ENCODE measurements at places on chromosomes 12 and 14.

- DNase-seq: no peak
Observed at GRCh38 chr12:49088932-49089330, 5.7 kb downstream of the DHH start.

GRCh38 chr12:53219292-53219955, 12.4 kb upstream of the ITGB7 start:
- DNase-seq: no peak

DNA sequence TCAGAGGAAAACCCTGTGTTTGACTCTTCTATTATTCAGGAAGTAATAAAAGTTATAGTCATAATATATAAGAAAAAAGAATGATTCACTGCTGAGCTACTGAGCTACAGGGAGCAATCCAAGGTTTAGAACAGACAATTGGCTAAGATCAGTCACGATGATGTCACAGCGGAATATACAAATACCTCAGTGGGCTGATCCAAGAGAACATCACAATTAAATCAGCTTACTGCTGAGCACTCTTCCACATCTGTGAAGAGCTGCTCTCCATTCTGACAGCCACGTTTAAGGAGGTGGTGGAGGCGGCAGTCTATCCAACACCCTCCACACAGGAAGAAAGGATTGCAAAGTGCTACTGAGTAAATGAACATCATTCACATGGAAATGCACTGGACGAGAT, 271.0 kb downstream of the APAF1 start:
- no peak for DNase-seq

DNA sequence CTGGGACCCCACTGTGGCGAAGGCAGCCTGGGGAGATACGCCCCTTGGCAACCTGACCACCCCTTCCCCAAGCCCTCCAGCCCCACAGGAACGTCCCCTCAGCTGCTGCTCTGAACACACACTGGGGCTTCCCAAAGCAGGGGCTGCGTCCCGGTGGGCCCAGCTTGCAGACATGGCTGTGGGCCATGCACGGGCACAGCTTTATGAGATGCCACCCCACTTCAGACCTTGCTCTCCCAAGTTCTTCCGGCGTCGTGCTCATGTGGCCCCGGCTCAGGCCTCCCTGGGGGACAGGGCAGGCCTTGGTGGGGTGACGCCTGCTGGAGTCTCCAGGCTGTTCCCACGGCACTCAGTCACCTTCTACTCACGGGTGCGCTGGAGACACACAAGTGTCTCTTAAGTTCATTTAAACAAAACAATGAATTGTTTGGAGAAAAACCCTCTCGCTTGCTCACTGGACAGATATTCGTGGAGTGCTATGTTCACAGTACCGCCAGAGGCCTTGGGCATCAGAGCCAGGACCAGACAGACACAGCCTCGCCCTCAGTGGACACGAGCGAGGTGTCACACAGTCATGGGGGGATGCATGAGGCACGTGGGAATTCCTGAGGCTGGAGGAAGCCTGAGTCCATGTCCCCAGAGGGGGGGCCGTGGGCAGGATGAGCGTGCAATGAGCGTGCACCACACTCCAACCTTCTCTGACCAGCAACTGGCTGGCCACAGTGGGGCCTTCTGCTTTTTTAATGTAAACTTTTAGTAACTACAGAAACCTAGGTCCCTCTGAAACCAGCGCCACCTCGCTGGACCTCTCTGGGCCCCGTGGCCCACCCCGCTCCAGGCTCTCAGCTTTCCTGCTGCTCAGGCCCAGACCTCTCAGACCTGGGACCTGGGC, 4.3 kb downstream of the GALNT9 start:
- no peak for DNase-seq

DNA sequence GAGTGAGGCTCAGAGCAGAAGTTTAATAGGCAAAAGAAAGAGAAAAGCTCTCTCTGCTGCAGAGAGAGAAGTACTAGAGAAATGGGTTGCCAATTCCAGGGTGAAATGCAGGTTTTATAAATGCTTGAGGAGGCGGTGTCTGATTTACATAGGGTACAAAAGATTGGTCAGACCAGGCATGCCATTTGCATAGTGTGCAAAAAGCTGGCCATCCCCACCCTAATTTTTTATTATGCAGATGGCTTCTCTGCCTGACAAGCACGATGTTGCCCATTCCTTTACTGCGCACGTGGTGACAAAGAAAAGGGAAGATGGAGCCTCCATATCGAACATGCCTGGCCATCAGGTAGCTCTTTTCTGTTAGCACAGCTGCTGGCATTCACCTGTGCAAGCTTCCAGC, 209.3 kb upstream of the PPFIA2 start:
- DNase-seq: no peak

- peak; percentile 39 for DNase-seq
Observed at GRCh38 chr12:49279706-49280159, 14.9 kb downstream of the TUBA1C start.

- no peak for DNase-seq
Observed at GRCh38 chr12:89235189-89235993, 116.9 kb downstream of the DUSP6 start.

- no peak for DNase-seq
Observed at GRCh38 chr12:47397664-47398281, 308.1 kb downstream of the RPAP3 start.

DNA sequence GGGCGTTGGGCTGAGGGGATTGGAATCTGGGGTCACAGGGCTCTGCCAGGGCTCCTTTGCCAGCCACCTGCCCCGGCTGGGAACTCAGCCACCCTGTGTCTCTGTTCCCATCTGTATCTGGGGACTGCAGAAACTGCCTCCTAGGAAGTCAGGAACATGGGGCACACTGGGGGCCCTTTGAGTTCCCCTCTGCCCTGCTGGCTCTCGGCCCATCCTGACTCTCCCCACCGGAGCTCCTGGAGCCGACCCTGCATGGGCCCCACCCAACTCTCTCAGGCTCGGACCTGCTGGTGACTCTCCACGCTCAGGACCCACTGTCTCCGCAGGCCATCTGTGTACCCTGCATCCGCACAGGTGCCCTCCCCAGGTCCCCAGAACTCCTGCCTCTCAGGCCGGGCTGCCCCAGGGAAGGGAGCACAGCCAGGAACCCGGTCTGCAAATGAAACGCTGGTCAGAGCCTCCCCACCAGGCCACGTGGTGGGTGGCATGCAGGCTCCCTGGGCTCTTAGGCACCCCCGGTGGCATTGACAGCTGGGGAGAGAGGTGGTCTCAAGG, 82.8 kb downstream of the KIF26A start:
- DNase-seq: no peak

GRCh38 chr12:61846765-61847164, 413.4 kb upstream of the USP15 start:
- DNase-seq: no peak

DNA sequence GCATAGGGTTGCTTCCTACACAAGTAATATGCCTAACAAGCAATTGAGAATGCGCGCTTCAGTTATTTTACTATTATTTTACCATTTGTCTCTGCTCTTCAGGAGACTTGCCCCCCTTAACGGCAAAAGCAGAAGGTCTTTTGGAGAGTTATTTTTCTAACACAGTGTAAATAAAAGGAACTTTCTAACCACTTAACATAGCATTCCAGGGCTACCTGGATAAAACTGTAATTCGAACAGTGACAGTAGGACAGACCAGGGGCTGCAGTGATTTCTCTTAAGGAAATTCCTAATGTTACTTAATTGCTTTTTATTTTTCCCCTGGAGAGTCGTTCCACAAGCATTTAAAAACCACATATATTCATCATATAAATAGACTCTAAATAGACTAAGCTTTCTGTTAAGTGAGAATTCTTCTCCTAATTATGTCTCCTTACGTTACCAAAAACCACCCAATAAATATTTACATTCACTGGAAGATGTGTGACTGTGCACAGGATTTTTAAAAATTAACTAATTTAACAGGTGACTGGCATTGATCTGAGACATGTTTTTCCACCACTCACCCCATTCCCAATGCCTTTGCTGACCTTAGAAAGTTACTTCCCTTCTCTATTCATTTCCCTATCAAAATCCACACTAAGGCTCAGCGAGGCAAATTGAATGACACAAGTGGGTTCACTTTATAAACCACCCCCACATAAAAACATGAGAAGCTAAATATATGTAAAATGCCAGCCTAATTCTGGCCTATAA, 72.4 kb downstream of the RNF34 start:
- DNase-seq: no peak

- no peak for DNase-seq
Observed at GRCh38 chr12:30016540-30017055, 232.9 kb upstream of the TMTC1 start.

DNA sequence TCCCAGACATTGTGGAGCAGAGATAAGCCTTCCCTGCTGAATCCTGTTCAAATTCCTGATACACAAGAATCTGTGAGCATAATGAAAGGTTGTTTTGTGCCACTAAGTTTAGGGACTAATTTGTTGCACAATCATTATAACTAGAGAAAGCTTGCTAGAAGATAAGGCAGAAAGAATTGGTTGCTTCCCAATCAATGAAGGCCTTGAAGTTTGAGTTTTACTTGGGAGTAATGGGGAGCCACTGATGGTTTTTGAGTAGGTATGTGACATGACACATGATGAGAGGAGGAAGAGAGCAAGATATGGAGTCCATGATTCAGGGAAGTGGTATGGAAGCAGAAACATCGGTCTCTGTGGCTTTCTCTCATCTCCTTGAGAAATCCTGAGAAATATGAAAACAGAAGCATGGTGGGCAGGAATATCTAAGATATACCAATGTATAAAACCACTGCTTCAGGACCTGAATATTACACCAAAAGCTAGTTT, 13.3 kb upstream of the TCP11L2 start:
- no peak for DNase-seq

DNA sequence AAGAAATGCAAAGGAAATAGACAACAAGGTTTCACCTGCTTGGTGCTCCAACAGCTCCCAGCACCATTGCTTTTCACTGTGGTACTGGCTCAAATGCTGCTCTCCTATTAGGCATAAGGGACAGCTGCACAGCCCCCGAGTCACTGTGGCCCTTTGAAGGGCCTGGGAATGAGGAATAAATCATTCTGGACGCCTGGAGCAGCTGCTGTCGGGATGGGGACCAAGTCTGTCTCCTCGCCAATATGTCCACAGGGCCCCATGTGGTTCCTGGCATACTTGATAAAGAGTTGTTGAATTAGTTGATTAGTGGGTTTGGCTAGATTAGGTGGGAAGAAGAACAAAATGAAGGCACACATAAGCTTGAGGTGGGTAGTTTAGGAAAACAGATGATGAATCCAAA, 13.1 kb upstream of the NGB start:
- no peak for DNase-seq

- no peak for DNase-seq
Observed at GRCh38 chr12:32025906-32026305, 66.7 kb downstream of the RESF1 start.

GRCh38 chr12:131314524-131315090, 360.9 kb downstream of the ADGRD1 start:
- DNase-seq: no peak

DNA sequence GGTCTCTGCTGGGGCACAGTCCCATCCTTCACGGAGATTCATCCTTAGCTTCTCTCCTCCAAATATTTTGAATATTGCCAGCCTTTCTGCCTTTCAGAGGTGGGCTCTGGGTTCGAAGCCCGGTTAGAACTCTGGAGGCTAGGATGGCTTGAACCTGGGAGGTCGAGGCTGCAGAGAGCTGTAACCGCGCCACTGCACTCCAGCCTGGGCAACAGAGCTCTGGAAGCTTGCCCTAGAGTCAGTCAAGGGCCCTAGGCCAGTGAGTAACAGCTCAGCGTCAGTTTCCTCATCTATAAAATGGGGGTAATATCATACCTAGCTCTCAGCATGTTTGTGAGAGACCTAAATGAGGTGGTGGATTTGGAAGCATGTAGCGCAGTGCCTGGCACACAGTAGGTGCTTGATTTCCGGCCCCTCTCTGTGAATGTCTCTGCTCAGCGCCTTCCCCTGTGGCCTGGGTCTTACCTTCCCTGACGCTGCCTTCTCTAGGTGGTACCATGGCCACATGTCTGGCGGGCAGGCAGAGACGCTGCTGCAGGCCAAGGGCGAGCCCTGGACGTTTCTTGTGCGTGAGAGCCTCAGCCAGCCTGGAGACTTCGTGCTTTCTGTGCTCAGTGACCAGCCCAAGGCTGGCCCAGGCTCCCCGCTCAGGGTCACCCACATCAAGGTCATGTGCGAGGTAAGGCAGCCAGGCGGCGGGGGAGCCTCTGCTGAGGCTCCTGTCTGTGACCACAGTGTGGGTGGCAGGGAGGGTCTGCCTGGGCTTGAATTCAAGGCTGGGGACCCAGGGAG, 3.4 kb downstream of the PTPN6 start:
- DNase-seq: no peak

- DNase-seq: no peak
Observed at GRCh38 chr12:47858511-47859266, 39.0 kb upstream of the HDAC7 start.

GRCh38 chr12:110466791-110467190, 1.3 kb downstream of the GPN3 start:
- no peak for DNase-seq

DNA sequence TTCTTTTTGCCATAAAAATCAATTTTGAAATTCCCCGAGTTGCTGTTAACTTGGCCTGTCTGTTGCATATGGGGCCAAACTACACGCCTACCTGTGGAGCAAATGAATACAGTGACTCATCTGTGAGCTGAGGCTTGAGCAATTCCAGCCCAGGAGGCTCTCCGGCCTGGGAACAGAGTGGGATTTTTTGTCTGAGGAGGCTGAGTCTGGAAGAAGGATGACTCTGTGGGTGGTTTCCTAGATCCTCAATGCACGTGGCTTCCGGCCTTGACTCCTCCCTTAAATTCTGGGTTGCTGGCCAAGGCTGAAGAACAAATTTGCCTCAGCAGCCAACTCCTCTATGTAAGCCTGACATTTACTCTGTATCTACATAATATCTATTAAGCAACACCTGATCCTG, 124.1 kb downstream of the SSPN start:
- no peak for DNase-seq

DNA sequence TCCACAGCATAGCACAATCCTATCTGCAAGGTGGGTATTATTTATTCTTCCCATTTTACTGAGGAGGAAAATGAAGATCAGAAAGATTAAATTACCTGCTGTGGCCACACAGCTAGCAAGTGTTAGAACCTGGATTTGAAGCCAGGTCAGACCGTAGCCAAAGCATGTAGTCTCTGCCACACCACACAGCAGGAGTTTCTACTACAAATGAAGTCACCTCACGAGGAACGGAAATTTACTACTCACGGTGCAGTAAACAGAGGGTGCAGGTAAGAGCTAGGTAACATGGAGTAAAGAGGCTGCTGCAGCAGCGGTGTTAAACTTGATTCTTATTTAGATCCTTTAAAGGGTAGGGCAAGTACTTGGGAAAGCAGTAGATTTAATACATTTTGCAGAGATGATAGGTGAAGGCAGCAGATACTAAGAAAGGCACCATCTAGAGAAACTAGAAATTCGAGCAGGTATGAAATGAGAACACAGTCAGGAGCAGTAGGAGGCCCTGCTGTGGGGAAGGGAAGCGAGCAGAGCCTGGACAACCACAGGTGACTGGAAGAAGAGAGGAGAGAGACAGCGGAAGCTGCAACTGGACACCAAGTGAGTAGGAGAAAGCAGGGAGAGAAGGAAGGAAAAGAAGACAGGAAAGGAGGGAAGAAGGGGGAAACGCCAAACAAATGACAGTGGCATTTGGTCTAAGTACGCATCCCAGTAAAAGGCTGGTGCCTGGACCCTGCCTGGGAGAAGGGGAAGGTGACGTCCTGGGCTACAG, 21.5 kb downstream of the SPTB start:
- peak; percentile 63 for DNase-seq

Measured in NCI-H2107 (cell line).